Uterus (tissue), 4 donors: ENCODE measurements at places on chromosomes 3 and 15.

DNA sequence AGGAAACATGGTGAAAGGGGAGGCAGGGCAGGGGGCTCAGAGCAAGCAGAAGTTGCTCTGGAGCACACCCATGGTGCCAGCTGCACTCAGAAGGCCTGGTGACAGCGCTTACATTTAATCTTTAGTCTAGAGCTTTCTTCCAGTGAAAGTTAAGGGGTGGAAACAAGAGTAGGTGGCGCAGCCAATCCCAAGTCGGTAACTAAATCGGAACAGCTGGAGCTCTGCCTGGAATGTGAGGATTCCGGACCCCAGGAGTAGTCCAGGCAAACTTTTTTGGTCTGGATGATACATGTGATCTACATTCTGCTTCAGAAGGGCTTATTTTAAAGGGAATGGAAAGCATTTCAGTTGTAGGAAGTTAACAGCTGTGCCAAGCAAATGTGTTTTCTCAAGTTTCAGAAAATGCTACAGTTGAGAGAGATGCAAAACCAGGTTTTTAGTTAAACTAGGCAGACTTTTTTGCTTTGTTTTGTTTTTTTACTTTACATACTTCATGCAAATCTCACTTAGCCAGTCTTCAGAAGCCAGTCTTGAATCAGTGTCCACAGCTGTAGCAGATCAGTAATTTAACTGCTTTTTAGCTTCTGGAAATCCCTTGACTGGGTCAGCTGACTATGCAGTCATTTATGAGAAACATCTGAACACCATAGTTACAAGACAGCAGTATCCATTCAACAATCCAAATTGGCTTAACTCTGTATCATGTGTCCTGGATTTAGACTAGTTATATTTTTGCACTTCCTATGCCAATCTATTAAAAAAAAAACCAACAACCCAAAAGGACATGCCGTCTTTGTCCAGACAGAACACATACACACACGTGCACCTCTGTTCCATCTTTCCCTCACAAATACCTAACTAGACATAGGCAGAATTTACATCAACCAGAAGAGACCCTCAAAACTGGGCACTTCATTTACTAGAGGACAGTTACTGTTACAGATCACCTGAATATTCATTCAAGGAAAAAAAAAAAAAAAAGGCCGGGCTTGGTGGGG, 33.2 kb downstream of the ZNF106 start:
- DNase-seq: peak; percentile 81

DNA sequence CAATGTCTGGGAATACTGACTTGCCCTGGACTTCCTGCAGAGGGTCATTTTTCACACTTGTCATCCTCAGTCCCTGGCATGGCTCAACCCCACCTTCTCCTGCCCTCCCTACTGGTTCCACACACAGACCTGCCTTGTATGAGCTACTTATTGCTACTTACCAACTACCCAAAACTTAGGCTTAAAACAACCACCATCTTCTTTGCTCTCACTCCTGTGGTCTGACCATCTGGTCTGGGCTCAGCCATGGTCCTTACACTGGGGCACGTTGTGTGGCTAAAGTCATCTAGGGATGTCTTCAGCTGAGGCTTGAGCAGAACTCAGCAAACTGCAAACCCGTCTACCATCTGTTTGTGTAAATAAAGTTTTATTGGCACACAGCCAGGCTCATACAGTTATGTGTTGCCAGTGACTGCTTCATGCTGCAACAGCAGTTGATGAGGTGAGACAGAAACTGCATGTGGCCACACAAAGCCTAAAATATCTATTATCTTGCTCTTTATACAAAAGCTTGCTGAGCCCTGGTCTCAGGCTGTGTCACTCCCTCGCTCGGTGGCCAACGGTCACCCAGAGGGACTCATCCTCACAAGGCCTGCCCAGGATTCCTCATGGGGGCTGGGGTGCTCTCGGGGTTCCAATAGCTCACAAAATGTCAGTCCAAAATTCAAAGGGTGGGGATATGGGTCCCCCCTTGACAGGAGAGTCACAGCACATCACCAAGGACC, 43.5 kb downstream of the KLF15 start:
- no peak for DNase-seq

- DNase-seq: no peak
Measured at GRCh38 chr3:47295322-47295721, 12.6 kb downstream of the KLHL18 start.

- DNase-seq: no peak
Measured at GRCh38 chr3:185786956-185787877, 37.6 kb downstream of the IGF2BP2 start.

DNA sequence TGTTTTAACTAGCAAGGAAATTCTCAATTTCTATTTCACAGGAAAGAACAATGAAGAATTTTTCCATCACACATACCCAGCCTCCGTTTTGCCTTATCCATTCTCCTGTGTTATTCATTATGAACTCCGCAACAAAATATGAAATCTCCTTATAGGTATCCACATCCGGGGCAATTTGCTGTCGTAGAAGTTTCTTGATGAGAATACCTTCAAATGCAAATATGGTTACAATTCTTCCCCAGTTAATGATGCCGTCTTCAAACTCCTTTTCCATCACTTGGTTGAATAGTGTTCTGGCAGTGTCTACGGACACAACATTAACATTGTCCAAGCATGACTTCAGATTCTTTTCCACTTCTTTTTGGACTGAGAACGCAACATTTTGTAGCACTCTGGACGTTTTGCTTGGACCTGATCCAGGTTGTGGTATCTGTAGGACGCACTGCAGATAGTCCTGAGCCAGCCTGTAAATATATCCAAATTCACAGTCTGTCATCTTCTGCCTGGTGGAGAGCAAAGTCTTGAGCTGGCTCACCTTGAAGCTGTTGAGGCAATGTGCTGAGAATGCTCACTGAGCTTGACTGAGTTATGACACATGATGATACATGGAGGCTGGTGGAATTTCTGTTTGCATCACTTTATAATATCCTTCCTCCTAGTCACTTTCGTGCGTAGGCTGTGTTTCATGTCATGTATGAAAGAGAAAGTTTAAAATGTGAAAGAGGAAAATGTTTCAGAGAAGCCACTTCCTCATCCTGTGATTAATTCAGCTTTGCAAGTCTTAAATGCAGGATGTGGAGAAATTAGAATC, at the start of gene BCL2A1:
Gene BCL2A1 (minus strand): TSS at position 573 of the 811 bp plus-strand sequence. CDS start 77 bp downstream, at position 496.
- no peak for DNase-seq

- no peak for DNase-seq
Measured at GRCh38 chr3:41216422-41216821, 17.1 kb downstream of the CTNNB1 start.

- no peak for DNase-seq
Measured at GRCh38 chr3:171699601-171700000, 110.7 kb downstream of the PLD1 start.

GRCh38 chr3:134857356-134857755, 62.3 kb downstream of the EPHB1 start:
- DNase-seq: no peak

DNA sequence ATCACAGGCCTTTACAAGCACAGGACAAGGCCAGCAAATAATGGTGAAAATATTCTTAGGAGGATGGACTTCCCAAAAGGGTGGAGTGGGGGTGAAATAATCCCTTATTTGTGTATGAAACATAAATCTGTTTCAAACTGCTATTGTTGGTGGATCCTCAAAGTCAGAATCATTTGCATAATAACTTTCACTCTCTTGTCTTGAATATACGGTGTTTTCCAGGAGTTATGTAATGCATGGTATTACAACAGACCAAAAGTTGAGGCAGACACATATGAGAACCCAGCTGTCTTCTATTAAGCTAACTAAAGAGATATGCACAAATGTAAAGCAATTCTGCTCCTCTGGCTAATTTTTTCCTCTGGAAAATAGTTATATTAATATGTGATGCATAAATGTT, 57.7 kb downstream of the PRTG start:
- no peak for DNase-seq

DNA sequence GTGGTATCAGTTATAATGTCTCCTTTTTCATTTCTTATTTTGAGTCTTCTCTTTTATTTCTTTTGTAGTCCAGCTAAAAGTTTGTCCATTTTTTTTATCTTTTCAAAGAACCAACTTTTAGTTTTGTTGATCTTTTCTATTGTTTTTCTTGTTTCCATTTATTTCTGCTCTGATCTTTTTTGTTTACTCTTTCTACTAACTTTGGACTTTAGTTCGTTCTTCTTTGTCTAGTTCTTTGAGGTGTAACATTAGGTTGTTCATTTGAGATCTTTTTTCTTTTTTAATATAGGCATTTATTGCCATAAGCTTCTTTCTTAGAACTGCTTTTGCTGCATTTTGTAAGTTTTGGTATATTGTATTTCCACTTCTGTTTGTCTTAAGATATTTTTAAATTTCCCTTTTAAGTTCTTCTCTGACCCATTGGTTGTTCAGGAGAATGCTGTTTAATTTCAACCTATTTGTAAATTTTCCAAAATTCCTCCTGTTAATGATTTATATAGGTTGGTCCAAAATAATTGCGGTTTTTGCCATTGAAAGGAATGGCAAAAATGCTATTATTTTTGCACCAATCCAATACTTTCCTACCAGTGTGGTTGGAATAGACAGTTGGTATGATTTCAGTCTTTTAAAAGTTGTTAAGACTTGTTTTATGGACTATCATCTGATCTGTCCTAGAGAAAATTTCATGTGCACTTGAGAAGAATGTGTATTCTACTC, 51.2 kb downstream of the KAT2B start:
- DNase-seq: no peak

- DNase-seq: no peak
Measured at GRCh38 chr3:194340757-194341400, 10.2 kb downstream of the CPN2 start.

- no peak for DNase-seq
Measured at GRCh38 chr15:40600956-40601355, 6.9 kb downstream of the KNL1 start.

GRCh38 chr3:66378256-66378655, 122.6 kb downstream of the LRIG1 start:
- DNase-seq: no peak

DNA sequence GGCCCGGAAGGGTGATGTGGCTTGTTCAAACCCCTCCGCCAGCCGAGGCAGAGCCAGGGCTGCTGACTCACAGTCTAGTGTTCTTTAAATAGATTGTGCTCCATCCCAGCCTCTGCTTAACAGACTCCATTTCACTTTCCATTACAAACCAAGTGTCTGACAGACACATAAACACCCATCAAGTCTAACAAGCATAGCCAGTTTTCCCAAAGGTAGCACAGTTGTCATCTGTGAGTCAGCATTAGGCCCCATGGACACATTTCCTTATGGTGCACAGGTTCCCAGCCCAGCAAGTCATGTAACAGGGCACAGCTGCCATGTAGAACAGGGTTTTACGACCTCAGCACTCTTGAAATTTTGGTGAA, 109.9 kb upstream of the RAP2B start:
- peak; percentile 50 for DNase-seq

DNA sequence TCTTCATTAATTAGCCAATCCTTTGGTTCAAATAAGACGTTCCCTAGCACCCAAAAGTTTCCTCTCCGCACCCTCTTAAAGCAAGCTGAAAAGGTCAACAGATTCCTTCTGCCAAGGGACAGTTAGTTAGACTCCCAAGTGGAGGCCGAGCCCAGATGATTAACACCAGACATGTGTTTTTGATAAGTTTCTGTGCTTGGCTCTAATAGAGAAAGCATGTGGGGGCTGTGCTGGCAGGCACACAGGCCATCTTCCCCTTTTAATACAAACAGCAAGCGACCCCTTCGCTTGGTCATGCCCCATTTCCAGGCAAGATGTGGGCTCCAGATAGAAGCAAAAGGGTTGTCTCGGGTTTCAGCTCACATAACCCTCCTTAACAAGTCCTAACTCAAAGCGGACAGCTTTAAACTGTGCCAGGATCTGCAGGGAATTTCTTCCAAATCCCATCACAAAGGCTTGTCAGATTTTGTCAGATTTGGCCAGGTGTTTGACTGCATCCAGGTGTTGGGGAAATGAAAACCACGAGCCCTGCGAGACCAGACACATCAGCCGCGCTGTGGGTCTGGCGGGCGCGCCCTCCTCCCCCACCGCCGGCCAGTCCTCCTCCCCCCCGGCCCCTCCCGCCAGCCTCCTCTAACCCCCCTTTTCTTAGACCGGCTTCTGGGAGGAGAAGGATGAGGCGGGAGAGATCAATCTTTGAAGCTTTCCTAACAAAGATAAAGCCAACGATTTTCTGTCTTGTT, 3.3 kb downstream of the HES1 start:
- DNase-seq: peak; percentile 81

DNA sequence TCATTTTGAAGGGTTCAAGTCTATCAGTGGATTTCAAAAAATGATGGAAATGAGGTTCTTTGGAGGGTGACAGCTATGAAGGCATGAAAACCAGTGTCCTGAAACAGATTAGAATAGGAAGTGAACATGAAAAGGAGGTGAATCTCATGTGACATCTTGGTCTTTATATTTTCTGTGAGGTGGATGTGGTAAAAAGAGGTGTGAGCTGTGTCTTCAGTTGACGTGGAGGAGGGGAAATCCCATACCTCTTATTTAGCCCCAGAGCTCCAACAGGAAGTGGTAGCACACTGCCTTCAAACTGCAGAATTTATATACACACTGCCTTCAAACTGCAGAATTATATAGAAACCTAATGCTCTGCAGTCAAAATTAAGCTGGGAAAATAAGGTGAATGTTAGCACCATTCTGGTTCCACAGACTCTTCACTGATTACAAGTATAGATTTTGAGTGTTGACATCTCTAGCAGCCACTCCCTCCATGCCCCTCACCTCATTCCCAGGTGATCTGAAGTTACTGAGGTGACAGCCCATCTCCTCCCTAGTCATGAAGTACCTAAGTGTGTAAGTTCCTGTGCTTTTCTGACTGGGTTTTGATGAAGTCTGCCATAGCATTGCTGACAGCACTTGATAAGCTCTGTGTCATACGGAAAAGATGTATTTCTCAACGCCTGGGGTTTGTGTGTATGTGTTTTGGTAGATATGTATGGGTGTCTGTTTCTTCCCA, 2.7 kb downstream of the RAB8B start:
- no peak for DNase-seq

DNA sequence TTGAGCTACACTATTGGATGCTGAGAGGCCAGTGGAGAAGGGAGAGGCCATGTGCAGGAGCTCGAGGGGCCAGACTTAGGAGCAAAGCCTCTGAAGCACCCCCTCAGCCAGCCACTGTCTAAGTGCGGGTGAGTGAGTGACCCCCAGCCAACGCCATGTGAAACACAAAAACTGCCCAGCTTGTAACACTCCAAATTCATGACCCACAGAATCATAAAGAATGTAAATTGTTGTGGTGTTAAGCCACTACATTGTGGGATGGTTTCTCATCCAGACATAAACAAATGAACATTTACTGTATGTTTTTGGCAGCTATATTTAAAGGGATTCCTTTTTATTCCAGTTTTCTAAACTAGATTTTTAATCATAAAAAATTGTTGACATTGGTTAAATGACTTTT, 27.2 kb upstream of the TMEM158 start:
- no peak for DNase-seq

DNA sequence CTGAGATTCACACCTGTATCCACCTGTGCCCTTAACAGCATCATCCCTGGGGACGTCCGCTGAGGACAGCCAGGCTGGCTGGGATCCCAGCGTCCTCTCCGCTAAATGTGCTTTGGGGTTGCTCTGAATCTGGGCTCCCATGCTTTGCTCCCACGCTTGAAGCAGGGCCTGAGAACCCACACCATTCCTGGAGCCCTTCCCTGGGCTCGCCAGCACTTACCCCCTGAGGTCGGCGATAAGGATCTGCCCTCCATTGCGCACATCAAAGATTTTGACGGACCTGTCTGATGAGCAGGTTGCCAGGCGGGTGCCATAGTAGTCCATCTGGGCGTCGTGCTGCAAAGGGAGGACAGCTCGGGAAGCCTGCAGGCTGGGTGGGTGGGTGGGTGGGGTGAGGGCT, 5.8 kb downstream of the SEC13 start:
- DNase-seq: no peak

GRCh38 chr3:66386925-66387650, 113.7 kb downstream of the LRIG1 start:
- no peak for DNase-seq
